ENCODE measurements at places on chromosomes 11 and 22. TPM values are rescaled to one million over a fixed set of nuclear protein-coding genes. Genes with fewer than 3 reads are reported as not detected.
A peak's percentile ranks its signal among the peaks of the same experiment; 100 is the strongest.

- DNase-seq = peak; percentile 31
These were observed 650 bp upstream of the NUP50 start for GRCh38 chr22:45163099-45163450.

DNA sequence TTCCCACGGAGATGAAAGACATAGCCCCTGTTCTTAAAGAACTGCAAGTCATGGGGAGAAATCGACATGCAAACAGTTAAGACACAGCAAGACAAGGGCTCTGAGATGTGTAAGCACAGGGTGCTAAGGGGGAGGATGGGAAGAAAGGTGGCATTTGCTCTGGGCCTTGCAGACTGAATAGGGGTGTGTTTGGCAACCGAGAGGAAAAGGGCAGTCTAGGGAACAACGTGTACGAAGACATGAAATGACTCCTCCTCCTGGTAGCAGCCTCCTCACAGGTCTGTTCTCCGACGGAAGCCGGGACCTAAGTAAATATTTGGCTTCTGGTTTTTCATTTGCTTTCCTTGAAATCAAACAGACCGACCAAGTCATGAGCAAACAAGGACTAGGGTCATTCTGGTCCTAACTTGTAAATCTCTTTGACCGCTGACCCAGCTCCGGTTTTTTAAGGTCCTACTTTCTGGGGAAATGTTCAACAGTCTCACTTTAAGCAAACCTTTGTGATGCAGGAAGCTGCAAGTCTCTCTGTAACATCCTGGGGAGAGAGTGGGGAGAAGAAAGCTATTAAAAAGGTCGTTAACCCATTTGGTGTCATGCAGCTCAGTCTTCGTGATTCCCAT, 19.7 kb downstream of the NNMT start:
- no peak for DNase-seq

DNA sequence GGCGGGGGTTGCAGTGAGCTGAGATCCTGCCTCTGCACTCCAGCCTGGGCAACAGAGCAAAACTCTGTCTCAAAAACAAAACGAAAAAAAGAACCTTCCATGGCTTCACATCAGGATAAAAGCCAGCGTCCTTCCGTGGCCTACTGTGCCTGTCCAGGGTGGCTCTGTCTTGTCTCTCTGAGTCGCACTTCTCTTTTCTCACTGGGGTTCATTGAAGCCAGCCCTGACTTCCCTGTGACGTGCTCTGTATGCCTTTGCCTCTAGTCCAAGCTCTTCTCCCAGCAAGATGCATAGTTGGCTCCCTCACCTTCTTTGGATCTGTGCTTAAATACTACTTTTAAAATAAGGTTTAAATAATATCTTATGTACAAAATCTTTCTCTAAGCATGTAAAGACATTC, 11.6 kb downstream of the ATXN10 start:
- DNase-seq = no peak

- DNase-seq = no peak
These were observed 22.1 kb upstream of the ASCC2 start for GRCh38 chr22:29860006-29860766.

UNC93B1 gene
- polyA plus RNA-seq = 7.3 TPM

RAB38 gene
- 2.7 TPM for polyA plus RNA-seq

PTGDR2 gene
- 1.9 TPM for polyA plus RNA-seq

VWCE gene
- polyA plus RNA-seq = 0.86 TPM

GRCh38 chr11:19275496-19275895, 34.8 kb upstream of the E2F8 start:
- no peak for DNase-seq

GRCh38 chr11:76316726-76317125, 64.2 kb downstream of the THAP12 start:
- DNase-seq = no peak

GRCh38 chr11:64989416-64989815, 7.4 kb downstream of the BATF2 start:
- DNase-seq = no peak

DNA sequence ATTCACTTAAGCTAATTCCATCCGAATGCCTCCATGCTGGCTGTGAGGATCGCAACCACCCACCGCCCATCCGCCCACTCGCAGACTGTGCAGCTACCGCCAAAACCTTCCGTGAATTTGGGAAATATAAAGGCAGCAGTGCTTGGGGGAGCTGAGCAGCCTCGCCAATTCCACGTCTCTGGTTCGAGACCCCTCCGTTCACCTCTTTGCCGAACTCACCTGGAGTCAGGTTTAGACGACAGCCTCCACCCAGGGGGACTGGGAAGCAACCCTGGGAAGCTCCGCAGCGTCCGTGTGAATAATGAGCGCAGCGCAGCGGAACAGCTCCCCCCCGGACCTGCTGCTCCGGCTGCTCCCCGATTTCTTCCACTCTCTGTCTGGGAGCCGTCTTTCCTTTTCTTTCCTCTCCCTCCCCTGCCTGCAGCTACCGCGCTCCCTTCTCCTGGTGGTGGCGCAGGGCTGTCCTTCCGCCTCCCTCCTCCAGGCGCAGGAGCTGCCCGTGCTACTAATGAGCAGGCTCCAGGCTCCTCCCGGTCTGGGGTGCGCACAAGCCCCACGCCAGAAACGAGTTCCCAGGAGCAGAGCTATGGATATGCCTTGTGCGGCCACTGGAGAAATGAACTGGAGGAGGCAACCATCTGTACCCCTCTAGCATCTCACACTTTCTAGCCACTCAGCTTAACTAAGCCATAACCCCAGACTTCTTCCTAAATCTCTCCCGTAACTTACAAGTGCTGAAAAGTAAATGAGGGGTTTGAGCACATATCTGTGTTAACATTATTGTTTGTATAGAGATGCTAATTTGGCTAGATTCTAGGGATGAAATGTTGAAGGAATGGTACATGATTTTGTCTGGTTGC, 107.3 kb downstream of the XKR3 start:
- DNase-seq = no peak

DNA sequence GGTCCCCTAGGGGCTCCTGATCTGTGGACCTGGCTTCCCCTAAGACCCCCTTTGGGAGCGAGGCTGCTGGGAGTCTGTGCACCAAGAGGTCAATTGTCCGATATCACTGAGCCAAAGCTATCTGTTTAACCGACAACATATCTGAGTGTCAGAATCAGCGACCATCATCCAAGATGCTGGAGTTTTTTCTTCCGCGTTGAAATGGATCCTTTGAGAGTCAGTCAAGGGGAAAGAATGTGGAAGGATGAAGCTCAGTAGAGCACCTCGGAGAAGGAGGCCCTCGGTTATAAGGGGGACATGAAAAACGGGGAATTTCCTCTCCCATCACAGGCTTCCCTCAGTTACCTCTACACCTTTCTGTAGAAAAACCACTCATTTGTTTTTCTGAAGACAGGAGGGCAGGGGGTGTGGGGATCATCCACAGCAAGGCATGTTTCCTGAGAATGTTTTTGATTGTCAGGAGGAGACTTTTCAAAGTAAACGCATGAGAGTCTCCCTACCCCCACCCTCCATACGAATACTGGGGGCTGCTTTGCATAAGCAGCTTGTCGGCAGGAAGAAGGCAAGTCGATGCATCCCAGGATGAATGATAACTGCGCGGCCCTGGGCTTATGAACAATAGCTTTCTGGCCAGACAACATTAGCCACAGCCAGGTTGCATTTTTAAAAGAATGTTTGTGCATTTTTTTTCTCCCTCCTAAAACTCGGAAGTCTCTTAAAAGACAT, 37.7 kb upstream of the CCND1 start:
- no peak for DNase-seq

DNA sequence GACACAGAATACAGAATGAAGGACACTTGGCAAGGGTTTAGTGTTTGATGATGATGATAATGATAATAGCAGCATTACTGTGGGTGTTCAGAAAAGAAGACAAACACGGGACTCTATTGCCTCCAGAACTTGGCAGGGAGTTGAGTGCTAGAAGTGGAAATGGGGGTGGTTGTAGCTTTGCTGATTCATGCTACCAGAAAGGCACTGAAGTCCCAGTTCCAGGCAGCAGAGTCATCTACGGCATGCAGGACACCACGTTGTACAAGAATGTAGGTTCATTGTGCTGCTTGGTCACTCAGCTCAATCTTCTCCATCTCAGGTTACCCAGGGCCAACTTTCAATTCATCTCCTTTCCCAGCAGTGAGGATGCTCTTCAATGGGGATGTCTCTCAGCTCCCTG, 115.7 kb downstream of the NTM start:
- no peak for DNase-seq

P4HA3 gene
- polyA plus RNA-seq = not detected

DNA sequence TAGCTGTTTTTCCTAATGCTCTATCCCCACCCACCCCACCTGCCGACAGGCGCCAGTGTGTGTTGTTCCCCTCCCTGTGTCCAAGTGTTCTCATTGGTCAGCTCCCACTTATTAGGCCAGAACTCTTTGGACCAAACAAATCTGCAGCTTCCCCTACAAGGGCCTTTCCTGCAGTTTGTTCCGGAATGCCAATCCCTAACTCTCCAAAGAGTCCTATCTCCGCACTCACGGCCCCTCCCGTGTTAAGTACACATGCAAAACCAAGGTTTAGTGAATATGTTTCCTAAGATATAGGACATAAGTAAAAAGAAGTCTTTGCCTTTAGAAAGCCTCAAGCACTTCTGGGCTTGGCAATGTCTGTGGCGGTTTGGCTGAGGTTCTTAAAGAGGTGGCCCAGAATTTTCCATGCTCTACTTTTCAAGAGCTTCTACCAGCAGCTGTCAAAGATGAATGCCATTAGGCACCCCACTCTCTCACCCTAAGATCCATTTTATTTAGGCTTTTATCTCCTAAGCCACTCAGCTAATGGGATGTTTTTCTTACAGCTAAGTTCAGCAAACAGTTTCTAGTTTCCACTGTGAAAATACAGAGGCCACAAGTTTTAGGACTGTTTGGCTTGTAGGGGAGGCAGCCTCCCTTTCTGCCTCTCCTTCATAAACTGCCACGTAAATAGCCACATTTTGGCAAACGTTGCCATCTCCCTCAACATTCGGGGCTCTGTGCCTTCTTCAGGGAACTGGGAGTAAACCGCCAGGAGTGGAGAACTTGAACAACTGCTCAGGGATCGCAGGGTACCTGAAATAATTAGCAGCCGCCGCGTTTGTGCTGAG, 1.6 kb downstream of the CD59 start:
- peak; percentile 41 for DNase-seq

GRCh38 chr11:10625281-10625981, 57.0 kb upstream of the LYVE1 start:
- no peak for DNase-seq

GRCh38 chr11:131866535-131867400, 496.4 kb downstream of the NTM start:
- DNase-seq = no peak

- peak; percentile 34 for DNase-seq
These were observed 129.9 kb downstream of the KCNC1 start for GRCh38 chr11:17864478-17864941.

TEAD1 gene
- 6.9 TPM for polyA plus RNA-seq

- no peak for DNase-seq
These were observed 59.2 kb downstream of the SYTL2 start for GRCh38 chr11:85751724-85752123.

- no peak for DNase-seq
These were observed 7.1 kb upstream of the GRAMD4 start for GRCh38 chr22:46612904-46613605.

C11orf65 gene
- polyA plus RNA-seq = 2.1 TPM

SCGB1C1 gene
- not detected for polyA plus RNA-seq

DTX4 gene
- not detected for polyA plus RNA-seq

DNA sequence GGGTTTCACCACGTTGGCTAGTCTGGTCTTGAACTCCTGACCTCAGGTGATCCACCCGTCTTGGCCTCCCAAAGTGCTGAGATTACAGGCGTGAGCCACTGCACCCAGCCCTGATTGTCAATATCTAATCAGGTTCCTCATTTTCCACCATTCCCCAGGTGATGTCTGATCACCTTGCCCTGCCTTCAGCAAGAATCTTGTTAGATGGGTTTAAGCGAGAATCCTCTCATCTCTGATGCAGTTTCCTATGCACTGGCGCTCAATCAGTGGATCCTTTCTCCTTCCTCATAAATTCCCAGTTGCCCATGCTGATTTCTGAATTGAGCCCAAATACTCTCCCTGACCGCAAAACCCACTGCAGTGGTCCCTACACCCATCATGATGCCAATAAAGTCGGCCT, 664 bp upstream of the ZC3H7B start:
- no peak for DNase-seq

RAB3IL1 gene
- polyA plus RNA-seq = 28.2 TPM

GRCh38 chr11:78420255-78420764, 2.7 kb upstream of the GAB2 start:
- no peak for DNase-seq

- DNase-seq = no peak
These were observed 2.4 kb downstream of the PRR5 start for GRCh38 chr22:44704159-44705021.

GRCh38 chr22:28187612-28188011, 268.6 kb upstream of the PITPNB start:
- no peak for DNase-seq

- peak; percentile 48 for DNase-seq
These were observed 9.7 kb downstream of the TUB start for GRCh38 chr11:8090756-8091155.

PRR33 gene
- not detected for polyA plus RNA-seq

OR9G4 gene
- not detected for polyA plus RNA-seq

SCT gene
- not detected for polyA plus RNA-seq

- peak; percentile 83 for DNase-seq
These were observed 177.6 kb downstream of the IGLL1 start for GRCh38 chr22:23402275-23403151.

- DNase-seq = peak; percentile 33
These were observed 75.5 kb upstream of the CLDN5 start for GRCh38 chr22:19599626-19600243.

DNA sequence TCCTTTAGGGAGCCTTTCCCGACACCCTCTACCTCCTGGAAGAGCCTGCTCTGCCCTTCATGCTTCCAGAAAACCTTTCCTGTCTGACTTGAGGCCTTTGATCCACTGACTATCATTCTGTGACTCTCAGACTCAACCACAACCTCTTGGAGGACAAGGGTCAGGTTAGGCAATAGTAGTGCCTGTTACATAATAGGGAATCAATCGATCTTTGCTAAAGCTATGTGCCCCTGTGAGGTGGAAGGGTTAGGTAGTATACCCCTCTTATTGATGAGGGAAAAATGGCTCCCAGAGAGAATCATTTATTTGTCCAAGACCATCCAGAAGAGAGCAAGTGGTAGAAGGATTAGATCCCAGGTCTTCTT, 16.2 kb downstream of the KCNC1 start:
- no peak for DNase-seq

GRCh38 chr11:83554876-83555275, 268.7 kb upstream of the CCDC90B start:
- DNase-seq = no peak

ENTHD1 gene
- 0.98 TPM for polyA plus RNA-seq

C22orf23 gene
- polyA plus RNA-seq = 0.82 TPM

DNA sequence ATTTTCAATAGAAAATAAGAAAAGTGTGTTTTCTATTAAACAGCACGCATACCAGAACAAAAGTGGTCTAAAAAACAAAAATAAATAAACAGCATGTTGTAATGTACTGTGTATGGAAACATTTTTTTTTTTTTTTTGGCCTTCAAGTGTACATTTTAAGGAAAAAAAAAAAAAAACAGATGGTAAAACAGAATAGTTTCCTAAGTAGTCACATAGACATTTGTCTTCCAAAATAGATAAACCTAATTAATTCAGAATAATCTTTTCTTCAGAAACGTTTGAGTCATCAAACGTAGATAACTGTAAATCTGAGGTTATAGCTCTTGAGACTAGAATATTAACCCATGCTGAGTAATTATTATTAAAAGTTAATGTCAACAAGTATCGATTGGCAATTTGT, 396 bp upstream of the CFAP300 start:
- DNase-seq = no peak
